Foreskin keratinocyte (primary cell): ENCODE measurements at places on chromosomes 11 and 22.

DNA sequence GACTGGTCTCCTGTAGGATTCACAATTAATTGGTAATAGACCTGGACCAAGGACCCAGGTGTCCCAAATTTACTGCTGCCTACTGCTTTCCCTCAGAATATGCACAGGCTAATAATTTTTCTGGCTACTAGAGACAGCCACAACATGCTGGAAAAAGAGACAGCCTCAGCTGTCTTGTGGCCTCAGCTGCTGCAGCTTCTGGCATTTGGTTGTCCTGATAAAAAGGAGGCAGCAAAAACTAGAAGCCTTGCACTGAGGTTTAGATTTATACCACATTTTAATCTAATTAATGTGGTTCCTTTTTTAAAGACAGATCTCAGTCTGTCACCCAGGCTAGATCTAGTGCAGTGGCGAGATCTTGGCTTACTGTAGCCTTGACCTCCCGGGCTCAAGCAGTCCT is 89.8 kb downstream of the BTBD10 start:
- no peak for DNase-seq

DNA sequence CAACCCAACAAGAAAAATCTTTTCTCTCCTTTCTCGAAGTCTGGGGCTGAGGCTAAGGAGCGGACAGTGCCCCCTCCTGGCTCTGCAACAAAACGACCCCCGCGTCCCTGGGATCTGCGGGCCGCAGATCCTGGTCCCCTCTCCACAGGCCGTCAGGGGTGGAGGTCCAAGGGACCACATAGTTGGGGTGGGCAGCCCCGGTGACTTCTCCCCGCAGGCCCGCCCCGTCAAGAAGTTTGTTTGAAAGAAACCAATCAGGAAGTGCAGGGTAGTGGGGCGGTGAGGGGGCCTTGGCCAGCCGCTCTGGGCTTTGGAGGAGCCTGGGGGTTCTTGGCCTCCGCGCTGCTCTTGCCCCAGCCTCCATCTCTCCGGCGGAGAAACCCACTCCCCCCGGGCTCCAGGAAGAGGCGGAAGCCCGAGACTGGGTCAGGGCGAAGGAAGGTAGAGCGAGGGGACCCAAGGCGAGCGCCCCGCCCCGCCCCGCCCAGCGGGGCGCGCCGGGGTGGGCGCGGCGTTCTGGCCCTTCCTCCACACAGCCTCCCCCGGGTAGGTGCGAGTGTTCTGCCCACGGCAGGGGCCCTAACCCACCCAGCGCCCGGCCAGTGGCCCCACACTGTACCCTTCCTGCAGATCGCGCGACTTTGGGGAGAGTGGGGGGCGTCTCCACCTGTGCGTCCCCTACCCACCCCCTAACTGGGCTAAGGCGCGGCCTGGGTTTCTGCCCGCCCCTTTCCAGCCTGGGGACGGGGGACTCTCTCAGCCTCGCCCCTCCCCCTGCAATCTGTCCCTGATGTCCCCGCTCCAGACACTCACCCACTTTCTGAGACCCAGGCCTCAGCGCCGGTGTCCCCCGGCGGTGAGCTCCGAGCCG is 1.3 kb downstream of the TP53I11 start:
- no peak for DNase-seq

DNA sequence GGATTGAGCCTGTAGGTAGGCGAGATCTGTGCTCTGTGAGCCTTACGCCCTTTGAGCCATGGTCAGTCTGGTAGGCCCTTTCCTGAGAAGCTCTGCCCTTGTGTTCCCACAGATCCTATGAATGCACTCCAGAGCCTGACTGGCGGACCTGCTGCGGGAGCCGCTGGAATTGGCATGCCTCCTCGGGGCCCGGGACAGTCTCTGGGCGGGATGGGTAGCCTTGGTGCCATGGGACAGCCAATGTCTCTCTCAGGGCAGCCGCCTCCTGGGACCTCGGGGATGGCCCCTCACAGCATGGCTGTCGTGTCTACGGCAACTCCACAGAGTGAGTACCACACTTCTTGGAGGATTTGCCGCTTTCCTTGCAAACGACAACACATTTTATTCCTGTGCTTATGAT is 47.4 kb downstream of the MED15 start:
- DNase-seq, result no peak

DNA sequence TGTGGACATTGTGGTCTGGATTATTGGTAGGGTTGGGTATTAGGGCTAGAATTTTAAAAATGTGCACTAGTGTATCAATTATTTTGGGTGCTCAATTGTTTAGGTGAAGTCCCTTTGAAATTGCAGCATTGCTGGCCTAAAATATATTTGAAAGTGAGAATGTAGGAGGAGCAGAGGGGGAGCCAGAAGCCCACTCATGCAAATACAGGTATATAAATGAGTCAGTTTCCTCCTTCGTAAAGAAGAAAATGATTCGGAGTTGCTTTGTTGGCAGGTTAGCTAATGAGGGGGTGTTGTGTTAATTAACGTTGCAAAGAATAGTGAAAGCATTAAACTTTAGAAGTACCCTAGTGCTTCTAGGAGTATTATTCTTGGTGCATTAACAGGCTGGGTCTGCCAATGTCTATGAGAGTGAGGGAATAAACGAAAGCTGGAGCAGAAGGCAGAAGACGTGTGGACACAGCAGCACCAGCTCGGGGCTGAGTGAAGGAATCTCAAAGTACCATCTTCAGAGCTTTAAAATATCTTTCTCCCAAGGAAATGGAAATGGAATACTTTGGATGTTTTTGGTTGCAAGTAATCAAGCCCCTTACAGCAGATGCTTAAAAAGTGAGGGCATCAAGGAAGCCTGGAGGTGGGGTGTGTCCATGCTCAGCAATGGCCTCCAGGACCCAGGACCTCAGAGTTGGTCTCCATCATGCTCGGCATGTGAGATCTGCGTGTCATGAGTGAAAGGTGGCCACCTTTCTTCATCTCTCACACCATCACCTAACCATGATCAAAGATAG is 522.9 kb downstream of the NTM start:
- no peak for DNase-seq

GRCh38 chr11:77207618-77208313 is 79.7 kb downstream of the MYO7A start:
- DNase-seq, result no peak

GRCh38 chr11:4560467-4560866 is 15.5 kb downstream of the OR52M1 start:
- DNase-seq, result peak; percentile 14

- DNase-seq, result no peak
Observed at GRCh38 chr11:58609723-58610122, 12.7 kb upstream of the CNTF start.

DNA sequence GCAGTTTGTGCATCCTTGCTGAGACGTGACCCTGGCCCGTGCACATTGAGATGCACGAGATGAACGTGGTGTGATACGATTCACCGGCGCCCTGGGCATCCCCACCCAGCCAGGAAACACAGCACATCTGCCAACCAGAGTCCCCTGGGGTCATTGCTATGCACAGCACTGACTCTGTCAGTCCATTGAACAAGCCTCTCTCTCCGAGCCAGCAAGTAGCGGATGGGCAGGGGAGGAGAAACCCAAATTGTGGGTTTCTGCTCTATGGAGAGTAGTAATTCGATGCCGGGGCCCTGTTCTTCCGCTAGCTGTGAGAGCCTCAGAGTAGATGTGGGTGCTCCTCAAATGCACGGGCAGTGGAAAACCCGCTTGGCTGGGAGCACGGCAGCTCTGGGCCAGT is 85.1 kb downstream of the ARHGAP8 start:
- DNase-seq, result no peak

DNA sequence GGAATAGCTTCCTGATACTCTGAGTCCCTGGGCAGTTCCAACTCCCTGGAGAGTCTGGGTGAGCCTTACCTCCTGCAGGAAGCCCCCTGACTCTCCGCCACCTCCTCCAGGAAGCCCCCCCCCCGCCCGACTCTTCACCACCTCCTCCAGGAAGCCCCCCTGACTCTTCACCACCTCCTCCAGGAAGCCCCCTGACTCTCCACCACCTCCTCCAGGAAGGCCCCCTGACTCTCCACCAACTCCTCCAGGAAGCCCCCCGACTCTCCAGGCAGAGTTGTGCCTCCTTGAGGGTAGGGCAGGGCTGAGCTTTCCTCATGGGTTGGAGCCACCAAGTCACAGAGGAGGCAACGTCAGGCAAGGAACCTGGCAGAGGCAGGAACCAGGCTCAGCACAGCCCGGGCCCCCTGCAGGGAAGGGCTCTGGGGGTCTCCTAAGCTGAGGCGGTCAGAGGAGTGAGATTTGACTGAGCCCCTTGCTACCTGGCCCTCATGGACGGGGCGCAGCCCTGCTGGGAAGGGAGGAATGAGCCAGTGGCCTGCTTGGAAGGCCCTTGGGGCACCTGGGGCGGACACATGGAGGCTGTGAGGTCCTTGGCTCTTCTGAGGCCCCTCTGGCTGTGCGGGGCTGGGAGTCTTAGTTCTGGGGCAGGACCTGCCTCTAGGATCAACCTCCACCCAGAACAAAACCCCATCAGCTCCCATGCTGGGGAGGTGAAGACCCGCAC is 18.1 kb downstream of the MRGPRG start:
- DNase-seq, result no peak

GRCh38 chr11:35111161-35112055 is 27.6 kb upstream of the CD44 start:
- DNase-seq, result peak; percentile 97

- no peak for DNase-seq
Observed at GRCh38 chr11:133659538-133660201, 127.4 kb upstream of the OPCML start.

DNA sequence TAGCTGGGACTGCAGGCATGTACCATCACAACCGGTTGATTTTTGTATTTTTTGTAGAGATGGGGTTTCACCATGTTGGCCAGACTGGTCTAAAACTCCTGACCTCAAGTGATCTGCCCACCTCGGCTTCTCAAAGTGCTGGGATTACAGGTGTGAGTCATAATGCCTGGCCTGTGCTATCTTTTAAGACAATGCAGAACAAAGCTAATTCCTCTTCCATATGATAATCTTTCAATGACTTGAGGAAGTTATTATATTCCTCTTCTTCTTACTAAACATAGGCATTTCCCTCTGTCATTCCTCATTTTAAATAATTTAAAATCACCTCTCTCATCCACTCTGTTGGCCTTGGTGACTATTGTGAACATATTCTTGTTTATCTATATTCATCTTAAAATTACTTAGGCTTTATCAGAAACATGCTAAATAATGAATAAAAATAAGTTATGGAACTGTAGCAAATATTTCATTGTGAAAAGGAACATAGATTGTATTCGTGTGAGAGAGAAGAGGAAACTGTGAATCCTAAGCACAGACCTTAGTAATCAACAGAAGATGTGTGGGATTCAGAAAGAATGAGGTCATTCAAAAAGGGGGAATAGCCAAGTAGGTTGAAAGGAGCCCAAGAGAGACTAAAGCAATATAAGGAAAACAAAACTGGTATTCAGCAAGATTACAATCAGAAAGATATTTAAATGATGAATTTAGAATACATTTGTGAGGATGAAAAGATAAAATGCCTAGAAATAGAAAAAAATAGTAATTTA is 269.4 kb downstream of the TTC28 start:
- no peak for DNase-seq

- peak; percentile 46 for DNase-seq
Observed at GRCh38 chr22:50341977-50342650, 1.0 kb upstream of the PPP6R2 start.

DNA sequence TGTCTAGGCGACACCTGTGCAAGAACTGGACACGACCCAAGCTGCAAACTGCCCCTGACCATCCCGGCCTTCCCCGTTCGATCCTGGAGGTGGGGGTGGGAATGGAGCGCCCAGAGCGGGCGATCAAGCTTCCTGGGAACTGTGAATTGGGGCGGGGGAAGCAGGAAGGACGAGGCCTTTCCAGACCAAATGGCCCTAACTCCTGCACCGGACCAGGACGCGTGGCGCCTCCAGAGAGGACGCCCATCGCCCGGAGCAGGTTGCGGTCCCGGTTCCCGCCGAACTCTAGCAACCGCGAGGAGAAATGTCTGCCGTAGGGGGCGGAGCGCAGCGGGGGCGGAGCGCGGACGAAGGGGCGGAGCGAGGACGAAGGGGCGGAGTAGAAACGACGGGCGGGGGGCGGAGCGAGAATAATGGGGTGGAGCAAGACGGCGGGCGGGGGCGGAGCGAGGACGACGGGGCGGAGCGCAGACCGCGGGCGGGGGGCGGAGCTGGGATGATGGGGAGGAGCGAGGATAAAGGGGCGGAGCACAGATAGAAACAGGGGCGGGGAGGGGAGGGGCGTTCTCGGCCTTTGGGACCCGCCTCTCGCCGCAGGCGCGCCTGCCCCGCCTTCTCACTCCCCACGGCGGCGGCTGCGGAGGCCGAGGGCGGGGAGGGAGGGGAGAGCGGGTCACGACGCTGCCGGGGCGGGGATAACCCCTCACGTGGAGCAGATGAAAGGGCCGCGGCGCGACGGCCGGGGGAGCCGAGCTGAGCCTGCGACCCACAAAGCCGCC is at the start of gene ZNRF3:
Gene ZNRF3, plus strand, starts transcription at position 695 of the 779 bp plus-strand sequence. CDS start 195 bp downstream, outside the sequence.
- DNase-seq, result no peak
